Neural progenitor cell (in vitro differentiated cells): ENCODE measurements at places on chromosomes 5 and 9. TPM values are rescaled to one million over a fixed set of nuclear protein-coding genes. Genes with fewer than 3 reads are reported as not detected.

DNA sequence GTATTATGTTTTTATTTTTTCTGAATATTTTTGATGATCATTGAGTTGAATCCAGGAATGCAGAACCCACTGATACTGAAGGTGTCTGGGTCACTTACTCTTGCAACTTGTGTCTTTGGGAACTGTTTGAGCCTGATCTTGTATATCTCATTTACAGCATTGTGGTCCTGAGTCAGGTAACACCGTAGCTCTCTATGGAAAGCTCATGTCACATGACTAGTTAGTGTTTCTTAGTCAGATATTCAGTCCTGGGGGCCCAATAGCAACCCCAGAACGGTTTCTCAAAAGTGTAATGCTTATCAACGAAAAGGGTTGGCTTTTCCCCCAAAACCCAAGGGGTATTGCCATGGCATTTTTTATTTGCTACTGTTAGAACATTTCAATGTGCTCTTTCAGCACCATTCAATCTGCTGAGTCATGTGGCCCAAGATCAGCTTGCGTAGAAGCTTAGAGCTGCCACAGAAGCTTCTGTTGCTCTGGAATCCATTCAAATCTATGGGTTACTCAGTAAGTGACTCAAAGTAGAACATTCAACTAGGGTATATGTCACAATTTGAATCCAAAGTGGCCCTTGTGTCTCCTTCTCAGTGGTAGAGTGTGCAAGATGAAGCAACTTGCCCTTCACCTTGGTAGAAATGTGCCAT, 12.1 kb upstream of the PTAR1 start:
- no peaks in the 10 kb centered on the region for H3K4me1 ChIP-seq
- H3K36me3 ChIP-seq, result no peaks in the 10 kb centered on the region
- no peaks in the 10 kb centered on the region for H3K27me3 ChIP-seq
- no peak for DNase-seq

- H3K4me1 ChIP-seq, result peaks cover 20% of the 10 kb centered on the region
- no peak overlapping the region for H3K27ac ChIP-seq
- no peak for DNase-seq
- H3K27me3 ChIP-seq, result no peaks in the 10 kb centered on the region
Observed at GRCh38 chr5:94057217-94057616, 315.8 kb upstream of the POU5F2 start.

GRCh38 chr9:20426019-20426418, 196.3 kb downstream of the MLLT3 start:
- H3K36me3 ChIP-seq, result no peaks in the 10 kb centered on the region
- no peaks in the 10 kb centered on the region for H3K4me1 ChIP-seq
- H3K4me3 ChIP-seq, result no peak overlapping the region
- no peak overlapping the region for H3K27ac ChIP-seq
- DNase-seq, result no peak

GRCh38 chr9:89539374-89539773, 41.5 kb upstream of the SEMA4D start:
- no peak overlapping the region for H3K27ac ChIP-seq
- no peak overlapping the region for H3K4me3 ChIP-seq
- H3K4me1 ChIP-seq, result no peaks in the 10 kb centered on the region
- no peak for DNase-seq

DNA sequence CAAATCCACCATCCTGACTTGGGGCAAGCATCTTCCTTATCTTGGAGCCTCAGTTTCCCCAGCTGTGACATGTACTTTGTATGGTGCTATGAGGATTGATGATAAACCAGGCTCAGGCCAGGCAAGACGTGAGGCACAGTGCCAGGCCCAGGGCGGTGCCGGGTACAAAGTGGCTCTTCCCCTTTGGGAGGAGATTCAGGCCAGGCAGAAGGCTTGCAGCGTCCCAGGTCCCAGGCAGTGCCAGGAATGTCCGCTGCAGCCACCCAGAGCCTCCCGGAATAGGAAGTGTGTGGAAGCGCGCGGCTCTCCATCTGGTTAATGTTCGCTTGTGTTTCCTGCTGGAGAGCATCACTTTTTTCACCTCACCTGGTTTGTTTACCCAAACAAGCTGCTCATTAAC, 12.6 kb upstream of the DENND1A start:
- DNase-seq, result no peak
- peaks cover 4% of the 10 kb centered on the region for H3K4me1 ChIP-seq
- no peaks in the 10 kb centered on the region for H3K36me3 ChIP-seq
- no peaks in the 10 kb centered on the region for H3K27me3 ChIP-seq
- no peak overlapping the region for H3K4me3 ChIP-seq
- no peak overlapping the region for H3K27ac ChIP-seq

GRCh38 chr5:129664336-129664937, 83.5 kb upstream of the MINAR2 start:
- H3K27ac ChIP-seq, result no peak overlapping the region
- peak; percentile 32 for DNase-seq
- H3K36me3 ChIP-seq, result peaks cover 7% of the 10 kb centered on the region
- no peaks in the 10 kb centered on the region for H3K27me3 ChIP-seq

- H3K27me3 ChIP-seq, result peaks cover 42% of the 10 kb centered on the region
- H3K4me1 ChIP-seq, result peaks cover 20% of the 10 kb centered on the region
- H3K4me3 ChIP-seq, result no peak overlapping the region
- H3K36me3 ChIP-seq, result no peaks in the 10 kb centered on the region
- peak; percentile 67 for DNase-seq
- H3K27ac ChIP-seq, result no peak overlapping the region
Observed at GRCh38 chr5:147874910-147875367, 3.6 kb upstream of the SCGB3A2 start.

- H3K27ac ChIP-seq, result no peak overlapping the region
- H3K36me3 ChIP-seq, result no peaks in the 10 kb centered on the region
- H3K27me3 ChIP-seq, result no peaks in the 10 kb centered on the region
- peaks cover 10% of the 10 kb centered on the region for H3K4me1 ChIP-seq
- DNase-seq, result peak; percentile 15
- no peak overlapping the region for H3K4me3 ChIP-seq
Observed at GRCh38 chr9:2425676-2426075, 195.9 kb upstream of the VLDLR start.

DNA sequence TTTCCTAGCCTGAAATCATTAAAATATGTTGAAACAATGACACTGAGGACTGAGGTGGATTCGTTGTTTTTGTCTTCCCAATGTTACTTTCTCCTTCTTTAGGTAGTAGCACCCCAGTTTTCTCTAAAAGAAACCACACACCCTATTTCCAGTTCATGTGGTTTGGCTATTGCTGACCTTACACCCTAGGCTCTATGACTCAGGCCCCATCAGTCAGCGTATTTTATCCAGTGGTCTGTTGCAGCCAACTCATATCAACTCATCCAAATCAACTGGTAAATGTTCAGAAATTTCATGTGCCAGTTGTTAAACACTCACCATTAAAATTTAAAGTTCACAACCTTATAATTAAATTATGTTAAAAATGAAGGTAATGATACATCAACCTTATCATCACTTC, 44.6 kb upstream of the NFIB start:
- no peaks in the 10 kb centered on the region for H3K4me1 ChIP-seq
- H3K27me3 ChIP-seq, result peaks cover 16% of the 10 kb centered on the region
- no peak overlapping the region for H3K27ac ChIP-seq
- no peaks in the 10 kb centered on the region for H3K36me3 ChIP-seq
- H3K4me3 ChIP-seq, result no peak overlapping the region

- no peak overlapping the region for H3K27ac ChIP-seq
- DNase-seq, result no peak
- H3K4me3 ChIP-seq, result no peak overlapping the region
- H3K36me3 ChIP-seq, result no peaks in the 10 kb centered on the region
- no peaks in the 10 kb centered on the region for H3K27me3 ChIP-seq
- H3K4me1 ChIP-seq, result no peaks in the 10 kb centered on the region
Observed at GRCh38 chr9:98158071-98158831, 34.2 kb downstream of the CORO2A start.

- H3K4me3 ChIP-seq, result no peak overlapping the region
- no peak for DNase-seq
- H3K27me3 ChIP-seq, result no peaks in the 10 kb centered on the region
- no peak overlapping the region for H3K27ac ChIP-seq
- H3K36me3 ChIP-seq, result no peaks in the 10 kb centered on the region
Observed at GRCh38 chr5:116076496-116076895, 8.3 kb upstream of the COMMD10 start.

DNA sequence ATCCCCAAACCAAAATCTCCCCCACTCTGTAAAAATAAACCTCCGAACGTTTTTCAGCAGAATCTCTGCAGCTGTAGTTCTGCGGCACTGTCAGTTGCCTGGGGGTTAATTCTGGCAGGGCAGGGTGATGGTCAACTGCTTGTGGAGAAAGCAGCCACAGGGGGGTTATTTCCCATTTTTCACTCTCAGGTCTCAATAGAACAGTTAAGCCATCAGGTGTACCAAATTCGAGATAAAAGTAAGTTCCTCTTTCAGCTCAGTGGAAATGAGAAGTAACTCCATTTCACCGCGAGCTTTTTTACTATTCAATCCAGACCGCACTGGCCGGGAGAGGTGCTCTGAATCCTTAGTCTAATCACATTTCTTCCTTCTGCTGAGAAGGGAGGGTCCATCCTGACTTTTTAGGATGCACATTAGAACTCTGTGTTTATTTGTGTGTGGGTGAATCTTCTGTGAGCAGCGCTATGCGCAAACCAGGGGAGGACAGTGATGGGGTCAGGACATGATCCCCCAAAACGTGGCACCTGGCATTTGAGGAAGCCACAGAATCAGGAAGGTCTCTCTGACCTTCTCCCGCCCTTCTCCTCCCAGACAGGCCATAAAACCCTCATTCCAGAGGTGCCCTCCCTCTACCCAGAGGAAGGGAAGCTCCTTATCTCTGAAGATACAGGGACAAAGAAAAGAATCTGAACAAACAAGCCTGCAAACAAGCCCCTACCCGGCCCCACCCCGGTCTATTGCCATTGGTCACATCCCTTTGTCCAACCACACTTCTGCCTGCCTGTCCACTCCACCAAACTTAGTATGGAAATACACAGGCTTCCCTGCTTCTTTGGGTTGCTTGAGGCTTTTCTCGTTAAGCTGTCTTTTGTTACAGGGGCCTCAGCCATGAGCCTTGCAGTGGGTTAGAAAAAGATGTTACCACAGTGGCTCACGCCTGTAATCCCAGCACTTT, 229.0 kb downstream of the ROR2 start:
- no peaks in the 10 kb centered on the region for H3K27me3 ChIP-seq
- H3K4me3 ChIP-seq, result no peak overlapping the region

The SLC6A7 gene
- total RNA-seq, result not detected in 2 replicates

GRCh38 chr9:21533597-21533996, 51.5 kb upstream of the IFNE start:
- DNase-seq, result no peak
- H3K4me1 ChIP-seq, result no peaks in the 10 kb centered on the region
- H3K27ac ChIP-seq, result no peak overlapping the region

The NUTM2F gene
- total RNA-seq, result 0.22 TPM in 1 of 2 replicates, not detected in the other

DNA sequence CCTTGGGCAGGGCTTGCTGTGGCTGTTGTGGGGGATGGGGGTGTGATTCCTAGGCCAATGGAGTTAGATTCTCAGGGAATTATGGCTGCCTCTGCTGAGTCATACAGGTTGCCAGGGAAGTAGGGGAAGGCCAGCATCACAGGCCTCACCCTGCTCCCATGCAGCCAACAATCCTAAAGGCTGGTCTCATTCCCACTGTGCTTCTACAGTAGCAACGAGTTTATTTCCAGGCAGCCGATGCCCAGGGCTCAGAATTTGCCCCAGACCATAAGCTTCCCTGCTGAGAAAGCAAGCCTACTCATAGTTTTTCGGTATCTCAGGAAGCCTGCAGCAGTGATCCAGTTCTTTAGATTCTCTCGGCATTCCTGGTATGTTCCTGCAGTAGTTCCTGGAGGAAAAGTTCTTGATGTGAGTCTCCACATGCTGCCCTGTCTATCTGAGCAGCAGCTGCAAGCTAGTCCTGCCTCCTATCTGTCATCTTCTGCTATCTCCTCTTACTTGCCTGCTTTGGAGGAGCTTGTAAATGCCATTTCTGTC, 59.3 kb upstream of the SELENOP start:
- H3K4me1 ChIP-seq, result no peaks in the 10 kb centered on the region
- H3K27ac ChIP-seq, result no peak overlapping the region
- no peaks in the 10 kb centered on the region for H3K27me3 ChIP-seq

DNA sequence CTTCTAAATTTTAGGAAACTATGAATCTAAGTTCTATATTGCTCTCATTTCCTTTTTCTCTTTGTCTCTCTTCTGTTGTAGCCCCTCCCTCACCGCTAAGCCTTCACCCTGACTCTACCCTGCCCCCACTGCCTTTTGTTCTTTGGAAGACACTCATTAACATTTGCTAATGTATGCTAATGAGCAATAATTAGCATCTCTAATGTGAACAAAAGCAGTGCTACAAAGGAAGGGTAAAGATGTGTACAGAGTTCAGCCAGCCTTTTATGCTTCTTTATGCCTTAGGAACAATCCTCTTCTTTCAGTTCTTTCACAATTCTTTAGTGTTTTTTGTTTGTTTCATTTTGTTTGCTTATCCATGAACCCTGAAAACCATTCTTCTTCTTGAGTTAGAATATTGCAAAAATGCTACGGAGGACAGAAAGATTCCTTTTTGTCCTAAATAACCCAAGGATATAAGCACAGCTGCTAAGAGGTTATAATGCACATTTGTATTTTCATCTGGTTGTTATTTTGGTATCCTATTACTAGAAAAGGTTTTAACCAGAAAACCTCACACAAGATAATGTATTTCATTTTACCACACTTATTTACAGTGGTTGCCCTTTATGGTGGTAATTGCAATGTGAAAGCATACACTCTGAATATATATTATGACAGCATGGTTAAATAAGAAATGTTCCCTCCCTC, 159.3 kb downstream of the TMC1 start:
- H3K4me1 ChIP-seq, result peaks cover 16% of the 10 kb centered on the region
- H3K4me3 ChIP-seq, result no peak overlapping the region
- H3K27ac ChIP-seq, result no peak overlapping the region
- DNase-seq, result peak; percentile 64
- no peaks in the 10 kb centered on the region for H3K36me3 ChIP-seq
- no peaks in the 10 kb centered on the region for H3K27me3 ChIP-seq

GRCh38 chr9:109969011-109969410, 189.0 kb downstream of the PALM2AKAP2 start:
- H3K27ac ChIP-seq, result no peak overlapping the region
- H3K36me3 ChIP-seq, result no peaks in the 10 kb centered on the region
- DNase-seq, result peak; percentile 47
- H3K4me1 ChIP-seq, result peaks cover 12% of the 10 kb centered on the region
- no peak overlapping the region for H3K4me3 ChIP-seq
- no peaks in the 10 kb centered on the region for H3K27me3 ChIP-seq

The AMBP gene
- 0.56 TPM in 1 of 2 replicates, not detected in the other for total RNA-seq

DNA sequence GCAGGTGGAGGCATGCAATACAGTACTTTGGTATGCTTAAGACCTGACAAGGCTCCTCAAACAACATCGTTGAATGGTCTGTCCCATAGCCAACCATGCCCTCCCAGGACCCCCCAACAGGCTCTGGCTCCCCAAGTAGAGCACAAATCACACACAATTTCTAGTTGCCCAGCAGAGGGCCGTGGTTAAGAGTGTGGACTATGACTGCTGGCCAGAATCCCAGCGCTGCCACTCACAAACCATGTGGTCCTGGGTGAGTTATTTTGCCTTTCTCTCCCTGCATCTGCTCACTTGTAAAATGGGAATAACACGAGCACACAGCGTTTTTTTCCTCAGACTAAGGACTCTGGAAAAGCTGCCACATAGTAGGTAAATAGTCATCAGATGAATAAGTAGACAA, 6.5 kb downstream of the CKMT2 start:
- H3K4me3 ChIP-seq, result no peak overlapping the region
- no peaks in the 10 kb centered on the region for H3K36me3 ChIP-seq
- H3K27ac ChIP-seq, result no peak overlapping the region
- no peaks in the 10 kb centered on the region for H3K4me1 ChIP-seq
- no peaks in the 10 kb centered on the region for H3K27me3 ChIP-seq
